NCI-H187 treated with DMSO at 0.1 percent for 48 hours (cell line): ENCODE measurements at places on chromosomes 11 and 22.

DNA sequence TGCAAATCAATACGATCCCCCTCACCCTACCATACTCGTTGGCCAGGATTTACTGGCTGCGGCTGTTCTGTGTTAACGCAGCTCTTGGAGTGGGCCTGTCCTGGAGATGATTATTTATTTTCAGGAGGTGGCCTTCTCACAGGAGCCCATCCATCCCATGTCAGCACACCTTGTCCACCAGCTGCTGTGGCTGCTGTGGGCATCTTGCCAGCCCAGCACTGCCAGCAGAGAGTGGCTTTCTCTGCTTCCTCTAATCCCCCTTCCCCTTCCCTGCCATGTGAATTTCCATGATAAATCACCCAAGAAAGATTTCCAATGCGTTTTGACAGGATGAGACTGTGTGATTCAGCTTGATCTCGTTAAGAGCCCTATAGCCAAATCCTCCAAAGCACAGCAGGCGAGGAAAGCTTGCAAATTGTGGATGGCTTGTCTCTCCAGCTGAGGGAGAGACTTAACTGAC is 309.1 kb upstream of the C11orf87 start:
- DNase-seq: peak; percentile 46

DNA sequence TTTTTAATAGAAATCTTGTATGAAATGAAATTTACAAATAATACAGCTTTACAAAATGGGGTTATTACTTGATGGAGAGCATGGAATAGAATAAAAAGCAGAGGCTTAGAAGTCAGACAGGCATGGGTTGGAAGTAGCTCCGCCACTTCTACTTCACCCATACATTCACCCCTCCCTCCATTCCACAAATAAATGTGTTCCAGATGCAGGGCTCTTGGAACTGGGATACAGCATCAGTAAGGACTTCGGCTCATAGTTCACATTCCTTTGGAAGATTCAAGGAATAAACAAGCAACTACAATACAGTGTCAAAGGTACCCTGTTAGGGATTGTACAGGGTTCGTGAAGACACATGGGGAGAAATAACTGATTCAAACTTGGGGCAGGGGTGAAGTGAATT is 156.8 kb downstream of the WNT11 start:
- no peak for DNase-seq

DNA sequence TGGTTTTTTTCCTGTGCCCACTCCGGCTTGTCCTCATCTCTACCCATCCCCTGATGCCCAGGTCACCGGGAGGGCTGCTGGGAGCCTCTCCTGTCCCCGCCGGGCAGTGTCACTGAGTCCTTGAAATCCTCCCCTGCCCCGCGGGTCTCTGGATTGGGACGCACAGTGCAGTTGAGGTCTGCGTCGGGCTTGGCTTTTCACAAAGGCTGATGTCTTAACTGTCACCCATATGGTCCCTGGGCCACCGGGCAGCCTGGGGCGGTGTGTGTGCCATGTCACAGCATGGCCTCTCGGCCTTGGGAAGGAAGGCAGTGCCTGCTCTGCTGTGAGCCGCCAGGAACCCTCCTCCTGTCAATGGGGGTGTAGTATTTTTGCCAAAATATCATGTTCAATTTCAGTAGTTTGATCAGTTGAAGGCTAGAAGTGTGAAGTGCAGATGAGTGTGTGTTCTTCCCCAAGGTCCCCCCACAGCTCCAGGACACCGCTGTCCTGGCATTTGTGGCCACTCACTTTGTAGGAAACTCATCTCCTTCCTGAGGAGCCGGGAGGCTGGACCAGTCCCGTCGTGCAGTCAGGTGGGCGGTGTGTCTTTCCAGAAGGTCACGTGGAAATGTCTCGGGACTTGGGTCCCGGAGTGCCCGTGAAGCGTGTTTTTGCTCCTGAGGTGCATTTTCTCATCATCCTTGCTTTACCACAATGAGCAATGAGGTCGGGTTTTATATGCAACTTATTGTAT is 37.6 kb downstream of the CTTN start:
- no peak for DNase-seq

DNA sequence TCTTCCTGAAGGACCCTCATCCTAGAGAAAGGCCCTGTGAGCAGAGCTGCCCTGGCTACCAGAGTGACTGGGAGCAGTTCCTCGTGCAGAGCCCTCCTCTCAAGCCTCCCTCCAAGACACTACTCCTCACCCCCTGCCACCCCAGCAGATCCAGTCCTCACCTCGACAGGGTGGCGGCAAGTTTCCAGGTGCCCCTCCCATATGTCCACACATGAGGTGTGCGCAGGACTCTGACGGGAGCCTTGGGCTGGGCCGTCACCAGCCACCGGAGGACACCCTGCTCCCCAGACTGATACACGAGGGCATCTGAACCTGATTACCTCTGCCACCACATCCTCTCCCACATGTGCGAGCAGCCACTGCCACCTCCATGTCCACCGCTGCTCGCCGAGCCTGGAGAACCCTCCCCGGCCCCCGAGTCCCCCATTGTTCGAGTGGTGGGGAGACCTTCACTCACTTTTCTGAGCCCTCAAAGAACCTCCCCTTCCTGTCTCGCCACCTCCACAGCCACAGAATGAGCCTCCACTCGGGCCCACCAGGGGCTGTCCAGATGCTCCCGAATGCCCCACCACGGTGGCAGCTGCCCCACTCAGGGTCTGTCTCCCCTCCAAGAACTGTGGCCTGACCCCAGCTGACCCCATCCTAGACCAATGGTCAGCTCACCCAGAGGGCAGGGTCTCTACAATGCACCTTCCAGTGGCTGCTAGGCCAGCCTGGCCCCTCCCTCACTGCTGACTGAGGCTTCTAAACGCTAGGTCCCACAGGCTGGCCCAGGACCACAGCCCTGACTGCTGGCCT is 62.5 kb downstream of the DGCR2 start:
- DNase-seq: no peak

DNA sequence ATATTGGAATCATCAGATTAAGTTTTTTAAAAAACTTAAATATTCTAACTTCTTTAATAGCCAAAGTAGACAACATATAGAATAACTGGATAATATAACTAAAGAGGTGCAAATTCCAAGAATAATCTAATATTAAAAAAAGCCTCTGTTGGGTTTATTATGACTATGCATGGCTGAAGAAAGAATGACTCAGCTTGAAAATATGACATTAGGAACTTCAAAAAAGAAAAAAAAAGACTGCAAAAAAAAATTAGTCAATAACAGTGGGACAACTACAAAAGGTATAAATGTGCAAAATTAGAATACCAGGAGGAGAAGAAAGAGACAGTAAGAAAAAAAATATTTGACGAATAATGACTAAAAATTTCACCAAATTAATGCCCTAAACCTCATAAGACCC is 1178.0 kb downstream of the JRKL start:
- DNase-seq: no peak

DNA sequence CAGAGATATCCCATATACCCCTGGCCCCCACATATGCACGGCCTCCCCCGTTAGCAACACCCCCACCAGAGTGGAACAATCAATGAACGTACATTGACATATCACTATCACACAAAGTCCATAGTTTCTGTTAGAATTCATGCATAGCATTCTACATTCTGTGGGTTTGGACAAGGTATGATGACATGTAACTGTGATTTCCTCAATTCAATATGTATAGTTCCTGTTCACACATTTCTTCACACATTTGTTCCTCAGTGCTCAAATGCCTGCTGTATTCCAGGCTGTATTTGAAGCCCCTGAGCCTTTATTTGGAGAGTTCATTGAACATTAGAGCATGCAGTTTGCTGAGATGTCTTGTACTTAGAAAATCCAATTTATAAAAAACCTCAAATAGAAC is 69.9 kb downstream of the PTPRJ start:
- DNase-seq: no peak

- no peak for DNase-seq
Measured at GRCh38 chr22:30921108-30921507, 47.5 kb downstream of the MORC2 start.

- no peak for DNase-seq
Measured at GRCh38 chr22:40202225-40202944, 24.7 kb downstream of the TNRC6B start.

DNA sequence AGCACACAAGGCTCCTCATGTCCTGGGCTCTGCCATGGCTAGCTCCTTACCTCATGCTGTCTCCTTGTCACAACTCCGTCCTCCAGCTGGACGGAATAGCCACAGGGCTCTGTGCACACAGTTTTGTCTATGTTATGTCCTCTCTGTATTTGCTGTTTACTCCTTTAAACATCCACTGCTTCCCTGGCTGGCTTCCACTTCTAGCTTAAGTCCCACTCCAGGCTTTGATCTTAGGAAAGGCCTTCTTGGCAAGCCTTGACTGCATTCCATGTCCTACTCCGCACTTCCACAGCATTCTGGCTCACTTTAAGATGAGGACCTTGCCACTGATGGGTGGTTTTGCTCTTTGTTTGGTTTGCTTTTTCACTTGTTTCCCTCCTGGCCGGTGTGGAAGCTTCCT is 22.9 kb upstream of the ROBO3 start:
- DNase-seq: no peak

DNA sequence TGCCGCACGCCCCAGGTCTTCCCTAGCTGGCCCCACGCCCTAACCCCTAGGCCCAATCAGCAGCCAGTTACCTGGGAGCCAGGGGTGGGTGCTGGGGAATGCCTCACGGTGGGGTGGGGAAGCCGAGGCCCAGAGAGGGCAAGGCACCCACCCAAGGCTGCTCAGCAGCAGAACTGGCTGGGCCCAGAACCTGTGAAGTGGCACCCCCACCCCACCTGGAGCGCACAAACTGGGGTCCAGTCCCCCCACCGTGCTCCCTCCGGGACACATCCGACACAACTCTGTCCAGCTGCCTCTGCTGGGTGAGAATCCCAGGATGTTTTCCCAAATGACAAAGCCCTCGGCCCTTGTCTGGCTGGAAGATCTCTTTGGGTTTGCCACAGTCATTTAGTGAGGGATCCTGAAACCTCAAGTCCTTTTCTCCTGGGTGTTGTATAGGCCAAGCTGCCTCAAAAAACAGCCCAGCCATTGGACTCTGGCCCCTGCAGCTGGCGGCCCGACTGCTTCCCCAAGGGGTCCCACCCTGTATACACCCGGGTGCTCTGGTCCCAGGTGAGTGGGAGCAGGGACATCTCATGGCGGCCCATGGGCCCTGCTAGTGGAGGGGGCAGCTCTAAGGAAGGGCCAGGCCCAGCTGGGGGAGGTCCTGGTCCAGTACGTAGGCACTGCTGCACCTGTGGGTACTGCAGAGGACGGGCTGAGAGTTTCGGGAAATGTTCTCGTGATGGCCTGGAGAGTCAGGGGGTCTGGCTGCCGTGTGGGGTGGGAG is 20.9 kb downstream of the TSSC4 start:
- DNase-seq: no peak

GRCh38 chr11:19241260-19242178 is 774 bp upstream of the E2F8 start:
- DNase-seq: no peak

DNA sequence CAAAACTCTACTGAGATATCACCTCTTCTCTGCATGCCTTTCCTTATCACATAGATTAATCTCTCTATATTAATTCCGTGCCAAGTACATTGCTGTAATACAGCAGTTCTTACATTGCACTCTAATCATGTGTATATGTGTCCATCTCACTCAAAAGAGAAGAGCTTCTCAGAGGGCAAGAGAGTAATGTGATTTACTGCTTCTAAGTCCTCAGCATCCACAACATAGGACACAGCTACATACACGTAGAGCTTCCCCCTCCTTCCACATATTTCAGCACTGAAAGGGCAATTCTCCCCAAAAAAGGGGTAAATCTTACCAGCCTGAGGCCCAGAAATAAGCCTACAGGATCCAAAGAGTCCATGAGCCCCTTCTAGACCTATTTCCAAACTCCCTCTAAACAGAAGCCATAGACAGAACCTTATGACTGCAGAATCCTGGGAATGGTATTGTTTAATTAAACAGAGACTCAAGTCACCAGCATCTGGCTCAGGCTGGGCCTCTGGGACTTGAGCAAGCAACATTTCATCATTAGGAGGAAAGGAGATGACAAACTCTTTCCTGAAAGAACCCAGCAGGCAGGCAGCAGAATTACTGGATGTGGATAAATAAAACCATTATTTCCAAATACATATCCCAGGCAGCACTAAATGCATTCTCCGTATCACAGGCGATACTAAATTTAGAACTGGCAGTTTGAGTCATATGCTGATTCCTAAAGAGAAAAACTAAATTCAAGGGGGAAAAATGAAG is 87.2 kb downstream of the KCNC1 start:
- no peak for DNase-seq

DNA sequence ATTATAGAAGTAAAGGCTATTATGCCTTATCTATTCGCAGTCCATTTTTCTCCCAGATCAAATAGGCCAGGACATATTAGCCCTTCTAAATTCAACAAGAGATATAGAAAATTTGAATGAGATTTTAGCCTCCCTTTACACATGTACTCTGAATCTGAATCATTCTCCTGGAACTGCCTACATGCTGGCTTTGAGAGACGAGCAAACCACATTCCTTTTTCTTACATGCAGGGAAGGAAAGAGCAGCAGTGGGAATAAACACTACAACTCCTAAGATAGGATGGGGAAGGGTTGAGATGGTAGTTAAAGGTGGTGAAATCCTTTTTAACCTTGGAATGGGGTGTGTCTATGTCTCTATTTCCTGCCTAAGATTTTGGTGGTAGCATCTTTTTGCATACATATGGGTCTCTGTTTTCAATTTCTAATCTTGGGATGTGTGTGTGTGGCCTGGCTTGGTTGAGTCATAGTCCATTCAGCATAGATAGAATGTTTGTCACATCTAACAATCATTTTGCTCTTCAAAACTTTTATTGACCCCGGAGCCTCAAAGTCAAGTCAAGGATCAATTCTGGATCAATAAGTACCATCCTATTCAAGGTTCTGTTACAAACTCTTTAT is 11.1 kb upstream of the OOSP2 start:
- DNase-seq: no peak

- DNase-seq: no peak
Measured at GRCh38 chr11:11347592-11347991, 5.5 kb downstream of the CSNK2A3 start.

DNA sequence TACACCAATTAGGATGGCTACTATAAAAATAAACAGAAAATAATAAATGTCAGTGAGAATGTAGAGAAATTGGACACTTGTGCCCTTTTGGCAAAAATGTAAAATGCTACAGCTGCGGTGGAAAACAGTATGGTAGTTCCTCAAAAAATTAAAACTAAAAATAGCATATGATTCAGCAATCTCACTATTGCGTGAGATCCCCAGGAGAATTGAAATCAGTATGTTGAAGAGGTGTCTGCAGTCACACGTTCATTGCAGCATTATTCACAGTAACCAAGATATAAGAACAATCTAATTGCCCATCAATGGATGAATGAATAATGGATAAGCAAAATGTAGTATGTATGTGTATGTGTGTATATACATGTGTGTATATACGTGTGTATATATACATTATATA is 6.8 kb downstream of the OR52N2 start:
- no peak for DNase-seq

GRCh38 chr11:18393581-18394274 is 635 bp upstream of the LDHA start:
- DNase-seq: no peak

- no peak for DNase-seq
Measured at GRCh38 chr22:38964989-38965388, 7.6 kb downstream of the APOBEC3A start.

- no peak for DNase-seq
Measured at GRCh38 chr11:81444297-81444696, 1289.4 kb downstream of the FAM181B start.
